ENCODE measurements at places on chromosomes 12 and 14. TPM values are rescaled to one million over a fixed set of nuclear protein-coding genes. Genes with fewer than 3 reads are reported as not detected.

- DNase-seq = no peak
These were observed 72.3 kb downstream of the ACADS start for GRCh38 chr12:120797677-120798642.

GRCh38 chr14:101705733-101706508, 55.6 kb upstream of the PPP2R5C start:
- no peak for DNase-seq

GRCh38 chr14:76351941-76352340, 24.0 kb upstream of the ESRRB start:
- DNase-seq = peak; percentile 52

- DNase-seq = no peak
These were observed 90.4 kb downstream of the KIF21A start for GRCh38 chr12:39352471-39353017.

GRCh38 chr12:40146800-40147797, 41.2 kb upstream of the SLC2A13 start:
- no peak for DNase-seq

DNA sequence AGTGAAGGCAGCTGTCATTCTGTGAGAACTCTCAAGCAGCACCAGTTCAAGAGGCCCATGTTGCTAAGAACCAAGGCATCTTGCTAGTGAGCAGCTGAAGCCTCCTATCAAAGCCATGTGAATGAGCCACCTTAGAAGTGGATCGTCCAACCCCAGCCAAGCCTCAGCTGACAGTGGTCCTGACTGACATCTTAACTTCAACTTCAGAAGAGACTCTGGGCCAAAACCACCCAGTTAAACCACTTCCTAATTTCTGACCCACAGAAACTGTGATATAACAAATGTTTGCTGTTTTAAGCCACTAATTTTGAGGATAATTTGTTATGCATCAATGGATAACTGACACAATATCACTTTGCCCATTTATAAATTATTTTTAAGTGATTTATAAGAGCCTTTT, 256.0 kb downstream of the RPAP3 start:
- DNase-seq = no peak

- DNase-seq = no peak
These were observed 17.5 kb downstream of the SLC35F4 start for GRCh38 chr14:57848353-57848752.

- no peak for DNase-seq
These were observed 43.1 kb downstream of the ACSS3 start for GRCh38 chr12:81120961-81121360.

- peak; percentile 26 for DNase-seq
These were observed 34.3 kb upstream of the SLC38A1 start for GRCh38 chr12:46303039-46303666.

GRCh38 chr14:51360592-51360991, 120.5 kb downstream of the TMX1 start:
- DNase-seq = no peak

GARIN6 gene
- not detected for total RNA-seq

PHLDA1 gene
- total RNA-seq = 127 TPM

FGF23 gene
- not detected for total RNA-seq

SLC10A1 gene
- total RNA-seq = not detected

GLIPR1L1 gene
- not detected for total RNA-seq

CATSPERB gene
- not detected for total RNA-seq

Measured in RPMI7951 (cell line).